ENCODE measurements at places on chromosomes 7 and 10.

DNA sequence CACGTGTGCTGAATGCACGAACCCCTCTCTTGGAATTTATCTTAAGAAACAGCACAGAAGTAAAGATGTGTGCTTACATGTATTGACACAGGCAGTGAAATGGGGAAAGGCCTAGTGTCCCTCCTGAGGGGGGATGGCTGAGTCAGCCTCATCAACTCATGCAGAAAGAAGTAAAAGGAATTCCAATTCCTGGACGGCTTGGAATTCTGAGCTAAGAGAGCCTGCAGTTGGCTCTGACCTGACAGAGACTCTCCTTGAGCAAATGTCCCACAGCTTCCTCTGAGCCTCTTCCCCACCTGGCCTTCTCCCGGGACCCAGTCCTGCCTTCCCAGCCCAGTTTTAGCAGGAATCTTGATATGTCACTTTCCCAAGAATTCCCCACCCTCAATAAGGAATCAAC lies 542.4 kb upstream of the ADARB2 start:
- no peak for DNase-seq

DNA sequence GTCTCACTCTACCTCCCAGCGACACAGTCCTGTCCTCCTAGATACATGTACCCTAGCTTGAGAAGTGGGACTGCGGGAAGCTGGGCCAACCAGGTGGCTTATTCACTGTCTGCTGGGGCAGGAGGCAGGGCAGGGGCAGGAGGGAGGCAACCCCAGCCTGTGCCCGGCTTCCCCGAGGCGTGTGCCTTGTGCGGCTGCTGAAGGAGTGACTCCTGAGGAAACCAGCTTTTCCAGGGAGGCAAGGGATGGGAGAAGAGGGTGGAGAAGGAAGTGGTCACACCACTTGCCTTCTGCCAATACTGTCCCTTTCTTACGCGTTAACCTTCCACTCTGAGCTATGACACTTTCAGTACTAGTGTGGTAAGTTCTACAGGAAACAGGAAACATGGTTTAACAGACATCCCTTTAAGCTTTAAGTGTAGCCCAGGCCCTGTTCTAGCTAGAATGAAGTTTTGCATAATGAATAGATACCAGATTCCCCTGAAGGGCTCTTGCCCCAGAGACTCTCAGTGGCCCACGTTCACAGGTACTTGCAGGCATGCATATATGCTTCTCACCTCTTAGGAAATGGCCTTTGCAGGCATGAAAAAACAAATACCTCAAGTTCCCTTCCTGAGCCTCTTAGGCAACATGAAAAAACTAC lies 40.6 kb downstream of the SYPL1 start:
- peak; percentile 58 for DNase-seq

DNA sequence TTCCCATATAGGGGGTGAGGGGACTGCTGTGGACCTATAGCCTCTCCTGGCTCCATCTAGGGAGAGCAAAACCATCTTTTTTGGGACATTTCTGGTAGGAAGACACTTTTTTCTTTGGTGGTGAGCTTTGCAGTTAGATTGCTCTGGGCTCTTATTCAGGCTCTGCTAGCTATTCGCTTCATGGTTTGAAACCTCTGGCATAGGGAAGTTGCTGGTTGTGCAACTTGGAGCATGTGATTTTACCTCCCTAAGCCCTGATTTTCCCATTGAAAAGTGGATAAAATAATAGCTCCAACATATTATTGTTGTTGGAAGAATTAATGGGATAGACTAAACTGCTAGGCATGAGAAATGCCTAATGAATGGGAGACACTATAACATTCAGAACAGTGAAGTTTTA lies 69.6 kb downstream of the CYP26A1 start:
- no peak for DNase-seq

DNA sequence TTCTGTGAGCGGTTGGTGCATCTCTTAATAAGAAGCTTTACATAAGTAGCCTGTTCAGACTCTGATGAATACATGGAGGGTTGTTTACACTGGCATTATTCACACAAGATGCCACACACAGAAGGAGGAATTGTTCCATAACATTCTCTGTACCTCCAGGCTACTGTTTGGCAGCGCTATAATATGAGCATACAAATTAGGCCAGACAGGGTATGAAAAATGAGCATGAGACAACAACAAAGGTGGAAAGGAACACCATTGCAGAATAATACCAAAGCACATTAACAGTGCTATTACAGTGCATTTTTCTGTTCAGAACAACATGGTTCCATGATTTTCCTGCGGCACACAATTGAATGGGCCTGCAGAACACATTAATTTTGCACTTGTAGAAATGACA lies 417.2 kb upstream of the C7orf33 start:
- no peak for DNase-seq

GRCh38 chr7:17930546-17930945 lies 9.7 kb downstream of the SNX13 start:
- no peak for DNase-seq
